Amniotic epithelial cell (primary cell): ENCODE measurements at places on chromosomes 4 and X.

GRCh38 chr4:140103676-140104075 is 50.3 kb downstream of the MAML3 start:
- DNase-seq: peak; percentile 59

DNA sequence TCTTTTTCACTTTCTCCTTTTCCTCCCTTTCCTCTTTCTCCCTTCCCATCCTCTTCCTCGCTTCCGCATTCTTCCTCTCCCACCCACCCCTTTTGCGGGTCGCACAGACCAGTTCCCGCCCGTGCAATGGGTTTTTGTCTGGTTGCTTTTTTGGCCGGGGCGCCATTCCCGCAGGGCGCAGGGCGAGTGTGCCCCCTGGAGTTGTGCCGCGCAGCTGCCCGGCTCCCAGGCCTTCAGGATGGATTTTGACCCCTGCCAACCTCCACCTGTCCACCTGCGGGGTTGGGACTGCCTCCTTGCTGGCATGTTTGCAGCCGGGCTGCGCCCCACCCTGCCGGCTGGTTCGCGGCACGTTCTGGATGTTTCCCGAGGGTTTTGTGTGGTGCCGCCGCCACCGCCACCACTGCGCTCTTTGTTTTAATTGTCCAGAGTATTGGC is 578 bp upstream of the SEL1L3 start:
- no peak for DNase-seq

GRCh38 chr4:39036172-39036571 is 4.0 kb upstream of the TMEM156 start:
- peak; percentile 80 for DNase-seq

- DNase-seq: peak; percentile 93
Measured at GRCh38 chr4:95290702-95291101, 258.1 kb downstream of the UNC5C start.

DNA sequence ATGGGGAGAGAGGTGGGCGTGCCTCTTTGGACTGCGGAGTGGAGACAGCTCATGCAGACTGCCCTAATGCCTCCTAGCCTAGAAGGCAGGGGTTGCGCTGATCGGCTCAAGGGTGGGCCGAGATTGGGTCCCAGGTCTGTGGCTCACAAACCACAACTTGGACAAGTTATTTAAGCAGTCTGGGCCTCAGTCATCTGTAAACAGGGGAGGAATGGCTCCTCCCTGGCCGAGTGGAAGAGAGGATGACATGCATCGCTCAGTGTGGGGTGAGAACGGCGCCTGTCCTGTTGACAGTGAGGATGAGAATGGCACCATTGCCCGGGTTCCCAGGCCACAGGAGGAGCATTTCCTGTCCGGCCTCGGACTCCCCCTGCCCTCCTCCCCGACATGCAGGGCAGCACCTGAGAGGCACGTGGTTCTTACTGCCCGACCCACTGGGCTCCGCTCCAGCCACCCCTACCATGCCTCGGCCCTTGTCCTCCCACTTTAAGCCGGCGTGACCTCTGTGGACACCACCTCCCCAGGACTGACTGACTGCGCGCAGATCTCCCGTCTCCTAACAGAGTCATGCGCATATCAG is 40.3 kb upstream of the GRPEL1 start:
- DNase-seq: no peak

GRCh38 chr4:13641084-13641483 is 13.6 kb upstream of the BOD1L1 start:
- DNase-seq: no peak

- peak; percentile 74 for DNase-seq
Measured at GRCh38 chrX:65644621-65645289, 22.7 kb upstream of the MSN start.

DNA sequence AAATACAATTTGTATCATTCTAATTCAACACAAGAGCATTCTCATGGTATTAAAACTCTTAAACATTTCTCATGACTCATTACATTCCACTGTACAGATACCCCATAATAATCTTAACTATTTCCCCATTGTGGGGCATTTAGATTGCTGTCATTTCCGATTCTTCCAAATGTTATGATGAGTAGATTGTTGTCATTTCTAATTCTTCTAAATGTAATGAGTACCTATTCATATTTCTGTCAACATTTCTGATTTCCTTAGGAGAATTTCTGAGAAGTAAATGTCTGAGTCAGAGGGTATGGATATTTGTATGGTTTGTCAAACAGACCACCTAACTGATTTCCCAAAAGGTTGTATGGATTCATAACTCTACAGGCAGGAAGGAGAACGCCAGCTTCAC is 8.3 kb downstream of the S100G start:
- peak; percentile 52 for DNase-seq

GRCh38 chr4:125091541-125091940 is 223.2 kb upstream of the FAT4 start:
- DNase-seq: no peak

GRCh38 chrX:25011589-25012432 is 4.0 kb downstream of the ARX start:
- no peak for DNase-seq

GRCh38 chr4:7019367-7019766 is 23.8 kb upstream of the TADA2B start:
- no peak for DNase-seq

GRCh38 chr4:159395693-159396092 is 292.8 kb downstream of the RAPGEF2 start:
- DNase-seq: no peak

- DNase-seq: no peak
Measured at GRCh38 chrX:6707497-6707896, 172.6 kb upstream of the VCX3A start.

- peak; percentile 23 for DNase-seq
Measured at GRCh38 chr4:152363086-152363485, 172.8 kb downstream of the FBXW7 start.

DNA sequence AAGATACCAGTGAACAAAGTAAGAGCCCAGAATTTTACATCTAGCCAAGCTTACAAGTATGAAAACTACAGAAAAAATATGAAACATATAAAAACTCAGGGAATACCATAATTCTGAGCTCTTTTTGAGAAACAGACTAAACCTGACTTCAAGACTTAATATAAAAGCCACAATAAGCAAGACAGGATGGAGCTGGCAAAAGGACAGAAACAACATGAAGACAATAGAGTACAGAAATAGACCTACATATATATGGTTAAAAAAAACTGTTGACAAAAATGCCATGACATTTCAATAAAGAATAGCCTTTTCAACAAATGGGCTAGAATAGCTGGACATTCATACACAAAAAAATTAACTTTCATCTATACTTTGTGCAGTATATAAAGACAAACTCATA is 49.4 kb downstream of the UBA6 start:
- no peak for DNase-seq

- peak; percentile 71 for DNase-seq
Measured at GRCh38 chr4:26806331-26806730, 54.3 kb upstream of the STIM2 start.

DNA sequence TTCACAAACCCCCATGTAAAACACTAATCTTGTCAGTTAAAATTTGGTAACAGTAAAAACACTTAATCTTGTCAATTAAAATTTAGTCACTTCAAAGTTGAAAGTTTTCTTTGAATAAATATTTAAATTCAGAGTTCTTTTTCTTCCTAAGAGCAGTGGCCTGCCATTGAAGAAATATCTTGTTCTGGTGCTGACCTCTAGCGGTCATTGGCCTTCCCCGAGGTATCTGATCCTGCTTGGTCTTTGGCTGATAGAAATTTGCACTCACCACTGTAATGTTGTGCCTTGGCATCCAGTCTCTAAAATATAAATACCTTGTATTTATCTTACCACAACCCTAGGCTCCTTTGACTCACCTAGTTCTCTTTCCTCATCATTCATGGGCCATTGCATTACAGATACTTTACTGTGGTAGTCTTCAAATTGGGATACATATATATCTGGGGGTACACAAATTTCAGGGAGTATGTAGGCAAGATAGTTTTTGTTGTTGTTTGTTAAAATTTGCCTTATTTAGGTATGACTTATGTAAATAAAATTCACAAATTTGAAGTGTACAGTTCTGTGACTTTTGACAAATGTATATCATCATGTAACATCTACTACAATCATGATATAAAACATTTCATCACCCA is 6.7 kb upstream of the ART3 start:
- peak; percentile 67 for DNase-seq

- no peak for DNase-seq
Measured at GRCh38 chr4:184805462-184806228, 20.1 kb downstream of the ACSL1 start.

- DNase-seq: no peak
Measured at GRCh38 chrX:39616098-39616729, 481.5 kb downstream of the BCOR start.

GRCh38 chr4:148162991-148163390 is 279.2 kb downstream of the NR3C2 start:
- peak; percentile 61 for DNase-seq

DNA sequence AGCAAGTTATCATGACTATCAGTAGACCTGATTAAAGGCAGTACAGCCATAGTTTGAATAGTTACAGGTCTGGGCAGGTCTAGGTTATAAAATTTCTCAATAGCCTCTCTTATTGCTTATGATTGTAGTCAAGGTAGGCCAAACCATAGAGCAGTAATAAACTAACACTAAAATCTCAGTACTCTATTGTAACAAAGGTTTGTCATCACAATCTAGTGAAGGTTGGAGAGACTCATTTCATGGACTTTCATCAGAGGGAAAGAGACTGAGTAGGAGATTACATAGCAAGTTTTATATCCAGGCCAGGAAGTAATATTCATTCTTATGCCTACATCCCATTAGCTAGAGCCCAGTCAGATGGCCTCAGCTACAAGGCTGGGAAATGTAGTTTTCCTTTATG is 141.0 kb downstream of the ASB9 start:
- no peak for DNase-seq

GRCh38 chr4:6200011-6200921 is at the start of gene JAKMIP1:
JAKMIP1 (minus strand) TSS chr4:6200549; CDS start chr4:6112850, 87,699 bp downstream.
- peak; percentile 12 for DNase-seq

DNA sequence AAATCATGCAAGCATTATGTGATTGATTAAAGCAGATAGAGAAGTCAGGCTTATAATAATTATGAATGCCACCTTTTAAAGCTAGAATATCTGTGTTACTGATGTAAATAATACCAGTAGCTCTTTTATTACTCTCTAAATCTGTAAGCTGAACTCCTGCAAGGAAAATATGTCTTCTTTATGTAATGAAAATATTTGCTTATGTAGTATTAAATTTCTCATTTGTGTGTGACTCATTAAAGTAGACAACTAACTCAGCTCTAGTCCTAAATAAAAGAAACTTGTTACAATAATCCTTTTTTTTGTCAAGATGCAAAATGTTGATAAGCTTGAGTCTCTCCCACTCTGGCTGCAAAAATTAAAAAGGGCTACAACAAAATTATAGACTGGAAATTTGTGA is 137.7 kb upstream of the FAT1 start:
- DNase-seq: no peak

DNA sequence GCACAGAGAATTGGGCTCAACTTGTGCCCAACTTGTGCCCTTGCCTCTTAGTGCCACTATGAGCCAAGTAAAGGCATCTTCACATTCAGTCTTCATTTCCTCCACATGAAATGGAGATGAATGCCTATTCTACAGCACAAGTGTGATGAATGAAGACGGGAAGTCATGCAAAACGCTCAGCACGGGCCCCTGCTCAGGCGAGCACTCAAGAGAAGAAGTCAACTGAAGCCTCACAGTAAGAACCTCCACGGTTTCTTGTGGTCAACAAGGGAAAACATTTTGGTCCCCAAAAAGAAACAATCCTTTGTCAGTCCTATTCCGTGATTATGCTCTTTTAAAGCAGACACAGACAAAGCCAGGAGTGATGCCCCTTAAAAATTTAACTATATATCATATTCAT is 87.0 kb downstream of the IRF2 start:
- DNase-seq: no peak

DNA sequence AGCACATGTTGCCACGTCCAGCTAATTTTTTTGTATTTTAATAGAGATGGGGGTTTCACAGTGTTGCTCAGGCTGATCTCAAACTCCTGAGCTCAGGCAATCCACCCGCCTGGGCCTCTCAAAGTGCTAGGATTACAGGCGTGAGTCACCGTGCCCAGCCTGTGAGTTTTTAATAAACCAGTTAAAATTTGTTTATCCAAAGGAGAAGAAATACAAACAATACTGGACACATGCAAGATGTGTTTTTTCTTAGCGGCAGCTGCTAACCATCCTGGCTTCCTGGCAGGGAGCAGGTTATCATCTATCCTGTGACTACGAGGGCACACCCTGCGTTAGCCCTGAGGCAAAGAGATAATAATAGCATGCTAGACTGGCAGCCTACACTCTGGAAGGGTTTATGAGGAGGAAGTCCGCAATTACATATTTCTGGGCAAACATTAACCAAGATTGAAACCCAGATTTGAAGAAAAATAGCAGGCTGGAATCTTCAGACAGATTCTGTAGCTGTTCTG is 191.4 kb downstream of the SPRY1 start:
- DNase-seq: peak; percentile 80

DNA sequence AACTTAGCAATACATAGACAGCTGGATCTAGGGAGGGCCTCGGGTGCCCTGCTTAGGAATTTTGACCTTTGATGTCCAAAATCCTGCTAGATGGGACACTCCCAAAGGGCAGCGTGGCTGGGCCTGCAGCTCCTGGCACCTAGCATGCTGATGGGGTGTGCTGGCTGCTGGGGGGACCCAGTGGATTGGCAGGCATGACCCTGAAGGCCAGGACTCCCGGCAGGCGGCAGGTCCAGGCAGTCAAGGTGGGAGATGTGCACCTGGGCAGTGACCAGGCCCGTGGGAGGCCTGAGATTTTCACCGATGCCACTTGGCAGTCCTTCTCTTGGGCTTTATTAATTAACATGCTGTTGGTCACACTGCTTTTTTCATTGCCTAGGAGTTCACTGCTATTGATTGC is 84.3 kb downstream of the PSAPL1 start:
- DNase-seq: no peak

- DNase-seq: peak; percentile 80
Measured at GRCh38 chrX:47321386-47321785, 49.0 kb upstream of the ZNF157 start.

- DNase-seq: no peak
Measured at GRCh38 chrX:39855748-39856129, 242.0 kb downstream of the BCOR start.

GRCh38 chr4:70402762-70403161 is 5.0 kb downstream of the OPRPN start:
- no peak for DNase-seq

DNA sequence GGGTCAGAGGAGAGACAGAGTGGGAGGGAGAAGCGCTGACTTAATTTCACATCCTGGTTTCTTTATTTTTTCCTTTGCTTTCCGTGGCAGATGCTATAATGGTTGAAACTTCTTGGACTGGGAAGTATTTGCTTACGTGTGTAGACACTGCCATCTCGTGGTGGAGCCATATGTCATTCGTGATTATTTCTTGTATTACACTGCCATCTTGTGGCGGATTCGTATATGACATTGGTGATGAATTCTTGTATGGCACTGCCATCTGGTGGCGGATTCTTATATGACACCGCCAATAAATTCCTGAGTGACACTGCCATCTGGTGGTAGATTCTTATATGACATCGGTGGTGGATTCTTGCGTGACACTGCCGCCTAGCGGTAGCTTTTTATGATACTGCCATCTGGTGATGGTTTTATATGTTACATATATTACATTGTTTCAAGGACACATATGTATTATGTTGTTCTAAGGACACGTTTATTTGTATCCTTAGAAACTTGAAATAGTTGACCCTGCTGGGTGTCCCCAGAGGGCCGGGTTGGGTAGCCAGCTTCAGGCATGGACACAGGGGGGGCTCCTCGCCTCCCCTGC is 37.3 kb upstream of the CLCN4 start:
- peak; percentile 73 for DNase-seq

GRCh38 chr4:119865389-119865788 is 201.3 kb downstream of the MAD2L1 start:
- no peak for DNase-seq

- peak; percentile 33 for DNase-seq
Measured at GRCh38 chr4:87235020-87235671, 14.7 kb upstream of the KLHL8 start.
